ENCODE measurements at places on chromosomes 12 and 14.

GRCh38 chr12:6818222-6818621 is 3.4 kb upstream of the GPR162 start:
- DNase-seq: no peak

DNA sequence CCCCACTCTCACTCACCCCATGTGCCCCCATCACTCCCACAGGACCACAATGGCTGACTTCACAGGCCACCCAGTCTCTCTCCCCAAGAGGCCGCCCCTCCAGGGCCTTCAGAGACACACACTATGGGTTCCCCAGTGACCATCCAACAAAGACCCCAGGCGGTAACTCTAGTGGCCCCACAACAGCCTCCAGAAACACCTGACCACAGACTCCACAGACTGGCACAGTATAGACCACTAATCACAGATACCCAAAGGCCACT is 3.0 kb downstream of the ZNF605 start:
- DNase-seq: no peak

DNA sequence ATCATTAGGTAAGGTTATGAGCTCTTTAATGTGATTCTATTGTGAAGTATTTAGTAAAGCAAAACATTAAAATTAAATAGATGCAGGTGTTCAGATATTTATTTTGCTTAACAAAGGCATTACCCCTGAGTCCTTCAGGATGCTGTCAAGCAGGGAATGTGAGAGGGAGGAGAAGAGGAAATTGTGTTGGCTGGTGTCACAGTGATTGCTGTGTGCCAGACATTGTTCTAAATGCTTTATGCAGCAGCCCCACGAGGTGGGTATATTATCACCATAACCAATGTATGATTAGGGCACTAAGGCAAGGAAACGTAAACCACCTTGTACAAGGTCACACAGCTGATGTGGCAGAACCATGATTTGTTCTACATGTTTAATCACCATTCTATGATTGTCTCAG is 80.1 kb downstream of the STAB2 start:
- no peak for DNase-seq

- no peak for DNase-seq
Observed at GRCh38 chr14:71388862-71389261, 481.6 kb downstream of the PCNX1 start.

- DNase-seq: no peak
Observed at GRCh38 chr14:63282997-63283883, 35.5 kb downstream of the GPHB5 start.

GRCh38 chr12:24742378-24742777 is 206.5 kb downstream of the BCAT1 start:
- no peak for DNase-seq

- no peak for DNase-seq
Observed at GRCh38 chr12:59737725-59738463, 142.1 kb downstream of the SLC16A7 start.

- DNase-seq: peak; percentile 47
Observed at GRCh38 chr12:6425590-6426531, 18.9 kb upstream of the CD27 start.

- DNase-seq: no peak
Observed at GRCh38 chr12:21296751-21297406, 37.8 kb downstream of the SLCO1A2 start.

DNA sequence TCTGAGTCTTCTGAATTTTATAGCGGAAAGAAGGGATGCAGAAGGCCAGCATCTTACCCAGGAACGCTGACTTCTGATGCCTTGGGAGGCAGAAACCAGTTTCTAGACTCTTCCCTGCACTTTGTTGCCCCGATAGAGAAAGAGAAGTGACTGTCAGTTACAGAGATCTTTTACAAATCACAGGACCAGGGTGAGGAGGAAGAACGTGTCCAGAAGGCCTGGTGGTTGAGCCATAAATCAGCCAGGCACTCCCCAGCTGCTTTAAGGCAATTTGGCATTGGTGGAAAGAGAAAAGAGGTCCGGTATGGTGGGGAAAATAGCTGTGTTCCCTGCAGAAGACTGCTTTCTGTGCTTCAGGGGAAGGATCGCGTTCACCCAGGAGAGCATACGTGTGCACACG is 88.7 kb upstream of the KCNA1 start:
- DNase-seq: no peak

GRCh38 chr12:2309647-2310046 is 256.9 kb downstream of the CACNA1C start:
- no peak for DNase-seq

DNA sequence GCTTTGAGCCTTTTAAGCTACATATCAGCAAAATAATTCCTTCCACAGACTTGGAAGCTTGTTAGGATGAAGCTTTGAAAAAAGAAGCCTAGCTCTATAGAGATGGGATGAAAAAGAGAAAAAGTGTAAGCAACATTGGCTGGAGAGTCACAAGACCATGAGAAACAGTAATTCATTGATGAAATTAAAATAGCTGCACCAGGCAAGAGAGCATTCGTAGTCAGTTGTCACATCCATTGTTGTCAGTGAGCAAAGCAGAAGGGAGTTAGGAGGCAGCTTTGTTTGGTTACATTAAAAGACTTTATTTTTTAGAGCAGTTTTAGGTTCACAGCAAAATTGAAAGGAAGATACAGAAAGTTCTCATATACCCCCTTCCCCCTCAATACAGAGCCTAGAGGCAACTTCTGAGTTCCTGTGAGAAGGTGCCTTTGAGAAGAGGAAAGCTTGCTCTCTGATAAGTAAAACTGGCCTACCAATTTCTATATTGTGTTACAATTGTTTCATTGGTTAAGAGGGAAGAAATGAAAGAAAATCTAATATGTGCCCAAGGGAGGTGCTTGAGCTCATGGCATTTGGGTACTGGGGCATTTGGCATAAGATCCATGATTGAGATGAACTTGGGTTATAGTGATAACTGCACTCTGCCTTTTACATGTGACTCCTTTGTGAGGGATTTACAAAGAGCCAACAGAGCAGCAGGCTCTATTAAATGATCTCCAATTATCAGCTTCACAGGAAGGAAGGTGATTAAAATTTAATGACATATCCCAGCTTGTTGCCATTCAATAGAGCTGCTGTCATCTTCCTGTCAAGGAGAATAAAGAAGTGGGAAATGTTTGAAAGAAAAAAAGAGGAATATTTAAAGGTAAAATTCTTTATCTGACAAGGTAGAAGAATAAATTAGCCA is 361.3 kb upstream of the TMTC1 start:
- no peak for DNase-seq

DNA sequence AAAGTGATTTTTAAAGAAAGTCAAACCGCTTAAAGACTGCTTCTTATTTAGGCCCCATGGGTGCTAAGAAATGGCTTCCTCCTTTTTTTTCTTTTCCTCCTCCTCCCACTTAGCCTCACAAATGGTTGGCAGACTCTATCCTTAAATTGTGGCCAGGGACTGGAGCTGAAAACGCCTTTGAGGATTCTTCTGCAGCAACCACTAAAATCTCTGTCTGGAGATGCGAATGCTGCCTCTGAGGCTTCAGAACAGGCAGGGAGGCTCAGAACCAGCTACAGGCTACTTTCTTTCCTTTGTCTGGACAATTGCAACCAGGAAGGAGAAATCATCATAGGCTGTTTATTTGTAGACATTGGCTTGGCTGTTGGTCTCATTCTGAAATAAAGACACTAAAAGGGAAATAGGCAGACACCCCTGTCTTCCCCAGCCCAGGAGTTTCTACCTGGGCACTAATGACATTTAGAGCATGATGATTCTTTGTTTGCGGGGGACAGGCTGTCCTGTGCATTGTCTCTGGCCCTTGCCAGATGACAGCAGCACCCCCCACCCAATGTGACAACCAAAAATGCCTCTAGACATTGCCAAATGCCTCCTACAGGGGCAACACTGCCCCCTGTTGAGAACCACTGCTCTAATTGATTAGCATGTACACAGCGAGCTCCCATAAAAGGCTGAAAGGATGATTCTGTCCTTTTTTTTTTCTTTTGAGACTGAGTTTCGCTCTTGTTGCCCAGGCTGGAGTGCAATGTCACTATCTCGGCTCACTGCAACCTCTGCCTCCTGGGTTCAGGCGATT is 50.3 kb downstream of the MAP1LC3B2 start:
- no peak for DNase-seq

DNA sequence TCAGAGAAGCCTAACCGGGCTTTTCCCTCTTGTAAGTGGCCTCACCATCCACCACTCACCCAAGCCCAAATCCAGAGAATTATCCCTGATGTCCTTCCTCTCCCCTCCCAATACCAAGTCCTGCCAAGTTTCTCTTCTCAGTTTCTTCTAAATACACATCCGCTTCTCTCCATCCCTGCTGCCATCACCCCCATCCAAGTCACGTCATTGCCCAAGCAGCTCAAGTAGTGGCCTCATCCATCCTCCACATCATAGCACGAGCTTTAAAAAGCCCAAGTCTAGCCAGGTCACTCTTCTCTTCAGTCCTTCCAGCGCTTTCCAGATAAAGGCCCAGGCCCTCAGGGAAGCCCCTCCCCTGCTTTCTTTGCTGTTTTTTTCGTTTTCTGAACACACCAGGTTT is 25.4 kb downstream of the IL31 start:
- DNase-seq: no peak

DNA sequence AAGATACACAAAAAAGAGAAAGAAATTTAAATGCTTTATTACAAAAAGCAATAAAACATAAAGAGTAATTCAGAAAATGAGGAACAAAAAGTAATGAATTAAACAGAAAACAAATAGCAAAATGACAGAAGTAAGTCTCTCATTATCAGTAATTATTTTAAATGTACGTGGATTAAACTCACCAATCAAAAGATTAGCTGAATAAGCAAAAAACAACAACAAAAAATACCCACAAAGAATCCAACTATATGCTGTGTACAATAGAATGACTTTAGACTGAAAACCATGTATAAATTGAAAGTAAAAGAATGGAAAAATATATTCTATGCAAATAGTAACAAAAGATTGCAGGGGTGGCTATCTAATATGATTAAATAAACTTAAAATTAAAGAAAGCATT is 1006.8 kb downstream of the SLC16A7 start:
- DNase-seq: no peak

GRCh38 chr12:126581655-126582054 is 1516.4 kb downstream of the AACS start:
- DNase-seq: no peak

DNA sequence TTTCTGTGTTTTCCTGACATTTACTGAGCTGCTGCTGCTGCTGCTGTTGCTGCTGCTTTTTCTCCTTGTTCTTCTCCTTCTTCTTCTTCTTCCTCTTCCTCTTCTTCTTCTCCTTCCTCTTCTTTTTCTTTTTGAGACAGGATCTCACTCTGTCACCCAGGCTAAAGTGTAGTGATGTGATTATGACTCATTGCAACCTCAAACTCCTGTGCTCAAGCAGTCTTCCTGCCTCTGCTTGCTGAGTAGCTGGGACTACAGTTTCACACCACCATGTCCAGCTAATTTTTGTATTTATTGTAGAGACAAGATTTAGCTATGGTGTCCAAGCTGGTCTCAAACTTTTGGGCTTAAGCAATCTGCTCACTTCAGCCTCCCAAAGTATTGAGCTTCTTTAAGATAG is 95.8 kb downstream of the TMTC3 start:
- DNase-seq: peak; percentile 81

DNA sequence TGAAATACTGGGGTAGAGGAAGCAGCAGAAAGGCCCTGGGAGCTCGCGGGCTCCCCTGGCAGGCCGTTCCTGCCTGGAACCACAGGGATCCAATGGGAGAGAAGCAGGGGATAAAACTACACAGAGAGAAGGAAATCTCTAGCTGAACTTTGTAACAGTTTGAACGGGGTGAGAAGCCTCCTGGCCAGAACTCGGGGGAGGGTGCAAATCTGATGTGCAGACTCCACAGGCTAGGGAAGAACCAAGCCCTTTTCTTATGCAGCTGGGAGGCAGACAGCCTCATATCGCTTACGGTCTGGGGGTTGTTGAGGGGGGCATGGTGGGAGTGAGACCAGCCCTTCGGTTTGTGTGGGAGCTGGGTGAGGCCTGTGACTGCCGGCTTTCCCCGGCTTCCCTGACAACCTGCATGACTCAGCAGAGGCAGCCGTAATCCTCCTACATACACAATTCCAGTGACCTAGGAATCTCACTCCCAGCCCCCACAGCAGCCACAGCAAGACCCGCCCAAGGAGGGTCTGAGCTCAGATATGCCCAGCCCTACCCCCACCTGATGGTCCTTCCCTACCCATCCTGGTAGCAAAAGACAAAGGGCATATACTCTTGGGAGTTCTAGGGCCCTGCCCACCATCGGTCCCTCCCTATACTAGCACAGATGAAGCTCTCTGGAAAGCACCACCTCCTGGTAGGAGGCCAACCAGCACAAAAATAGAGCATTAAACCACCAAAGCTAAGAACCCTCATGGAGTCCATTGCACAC is 143.0 kb downstream of the TMTC1 start:
- DNase-seq: peak; percentile 50

DNA sequence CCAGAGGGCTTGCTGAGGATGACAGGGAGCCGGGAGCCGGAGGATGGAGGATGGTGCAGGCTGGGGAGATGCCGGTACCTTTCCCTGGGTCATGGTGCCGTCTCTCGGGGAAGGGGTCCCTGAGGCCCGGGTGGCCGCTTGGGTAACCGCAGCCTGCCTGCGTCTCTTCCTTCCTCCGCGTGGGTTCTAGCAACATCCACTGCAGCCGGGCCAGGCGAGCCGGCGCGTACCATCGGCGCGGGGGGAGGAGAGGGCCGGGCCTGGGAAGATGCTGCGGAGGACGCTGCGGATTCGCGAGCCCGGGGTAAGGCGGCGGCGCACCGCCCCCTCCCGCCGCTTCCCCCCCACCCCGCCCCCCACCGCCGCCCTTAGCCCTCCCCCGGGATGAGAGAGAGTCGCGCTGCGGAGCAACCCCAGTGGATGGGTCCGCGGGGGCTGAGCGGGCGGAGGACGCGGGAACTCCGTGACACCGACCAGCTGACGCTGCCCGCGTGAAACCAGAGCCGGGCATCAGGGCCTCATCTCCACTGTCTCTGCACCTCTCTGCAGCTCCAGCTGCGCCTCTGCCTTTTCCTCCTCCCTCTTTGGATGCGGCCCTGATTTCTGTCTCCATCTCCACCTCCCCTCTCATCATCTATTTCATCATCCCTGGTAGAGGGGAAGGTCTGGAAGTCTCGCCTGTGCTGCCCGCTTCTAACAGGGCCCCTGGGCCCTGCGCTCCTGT is at the start of gene FAIM2:
Gene FAIM2, minus strand, starts transcription at position 201 of the 724 bp plus-strand sequence. Its CDS starts 108 bp downstream, at position 93.
- DNase-seq: no peak

GRCh38 chr14:99605299-99605961 is 1.4 kb upstream of the CCDC85C start:
- peak; percentile 44 for DNase-seq

GRCh38 chr12:22164139-22164538 is 118.1 kb downstream of the CMAS start:
- DNase-seq: no peak

DNA sequence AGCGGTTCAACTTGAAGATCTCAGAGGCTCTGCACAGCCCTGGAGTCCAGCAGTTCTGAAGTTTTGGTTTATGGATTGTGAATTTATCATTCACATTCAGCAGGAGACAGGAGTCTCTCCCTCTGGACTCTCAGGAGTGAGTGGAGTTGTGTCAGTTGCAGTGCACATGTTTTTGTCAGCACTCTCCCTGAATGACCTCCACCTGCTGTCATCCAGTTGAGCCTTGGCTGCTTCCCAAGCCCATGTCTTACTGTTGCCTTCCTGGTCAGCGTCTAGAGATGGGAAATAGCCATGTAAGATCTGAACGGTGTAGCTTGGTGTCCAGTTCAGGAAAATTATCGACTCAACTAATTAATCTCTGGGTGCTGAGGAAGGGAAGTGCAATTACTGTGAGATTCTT is 133.2 kb downstream of the PRKCH start:
- no peak for DNase-seq
